HCT116 (cell line): ENCODE measurements at places on chromosomes 6 and 20. TPM values are rescaled to one million over a fixed set of nuclear protein-coding genes. Genes with fewer than 3 reads are reported as not detected.

DNA sequence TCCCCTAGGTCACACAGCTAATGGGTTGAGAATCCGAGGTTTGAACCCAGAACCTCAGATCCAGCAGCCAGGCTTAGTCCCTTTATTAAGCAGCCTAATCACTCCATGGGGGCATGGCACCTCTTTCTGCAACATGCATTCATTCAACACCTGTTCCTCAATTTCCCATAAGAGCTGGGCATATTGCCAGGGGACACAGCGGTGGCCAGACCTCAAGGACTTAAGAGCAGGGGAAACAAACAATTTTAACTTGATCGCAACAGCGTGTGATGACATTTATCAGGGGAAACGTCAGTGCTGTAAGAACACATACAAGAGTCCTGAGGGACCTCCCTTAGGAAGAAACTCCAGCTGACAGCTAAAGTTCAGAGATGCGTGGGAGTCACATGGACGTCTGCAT lies 267.4 kb upstream of the CDH4 start:
- H3K27ac ChIP-seq = no peak overlapping the region
- DNase-seq = no peak
- no peaks in the 10 kb centered on the region for H3K36me3 ChIP-seq
- H3K4me3 ChIP-seq = no peak overlapping the region
- no peaks in the 10 kb centered on the region for H3K27me3 ChIP-seq

DNA sequence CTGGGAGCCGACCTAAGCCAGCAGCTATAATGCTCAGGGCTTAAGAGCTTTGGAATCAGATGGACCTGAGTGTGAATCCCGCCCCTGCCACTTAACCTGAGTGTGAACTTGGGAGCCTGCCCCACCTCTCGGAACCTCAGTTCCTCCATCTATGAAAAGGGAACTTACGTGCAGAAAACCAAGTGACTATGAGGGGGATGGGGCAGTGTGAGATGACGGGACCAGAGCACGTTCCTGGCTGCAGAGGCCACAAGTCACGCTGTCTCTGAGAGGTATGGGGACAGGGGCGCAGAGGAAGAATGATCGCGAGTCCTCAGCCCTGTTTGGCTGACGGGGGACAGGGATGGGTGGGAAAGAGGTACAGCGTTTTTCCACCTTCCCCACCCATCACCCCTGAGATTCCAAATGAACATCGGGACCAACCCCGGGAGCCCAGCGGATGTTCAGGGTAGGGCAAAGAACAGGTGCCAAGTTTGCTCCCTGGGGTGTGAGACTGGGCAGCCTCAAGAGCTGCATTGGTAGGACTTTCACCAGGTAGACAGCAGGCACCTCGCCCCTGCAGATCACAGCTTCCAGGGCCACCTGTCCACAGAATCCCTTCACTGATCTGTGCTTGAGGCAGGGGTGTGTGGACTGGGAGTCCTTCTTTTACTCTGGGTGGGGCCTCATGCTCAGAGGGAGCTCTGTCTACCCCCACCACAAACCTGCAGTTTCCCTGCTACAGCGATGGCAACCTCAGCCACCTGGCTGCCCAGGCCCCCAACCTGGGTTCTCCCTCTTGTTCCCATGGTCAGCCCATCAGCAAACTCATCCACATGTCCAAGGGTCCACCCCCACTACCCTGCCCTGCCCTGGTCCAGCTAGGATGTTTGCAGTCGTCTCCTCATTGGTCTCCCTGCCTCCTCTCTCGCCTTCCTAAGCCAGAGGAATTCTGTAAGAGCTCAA lies 85.8 kb downstream of the CEBPB start:
- no peak overlapping the region for H3K27ac ChIP-seq
- H3K36me3 ChIP-seq = no peaks in the 10 kb centered on the region
- H3K4me1 ChIP-seq = peaks cover 10% of the 10 kb centered on the region
- H3K27me3 ChIP-seq = no peaks in the 10 kb centered on the region

DNA sequence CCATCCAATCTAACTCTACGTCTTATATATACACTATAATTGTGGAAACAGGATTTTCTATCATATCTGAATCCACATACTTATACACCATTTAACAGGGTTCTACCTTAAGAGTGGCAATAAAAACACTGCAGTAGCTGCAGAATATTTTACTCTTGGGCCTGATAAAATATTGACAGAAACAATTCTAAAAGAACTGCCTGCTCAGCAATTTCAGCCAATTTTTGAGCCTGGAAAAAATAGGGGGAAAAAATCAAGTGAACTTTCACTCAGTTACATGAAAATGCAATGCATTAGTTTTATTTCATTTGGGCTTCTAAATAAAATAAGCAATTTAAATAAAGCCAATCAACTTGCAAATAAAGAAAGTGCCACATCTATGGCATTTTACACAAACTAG lies 246.5 kb upstream of the RUNX2 start:
- no peaks in the 10 kb centered on the region for H3K27me3 ChIP-seq
- H3K27ac ChIP-seq = no peak overlapping the region
- H3K4me1 ChIP-seq = no peaks in the 10 kb centered on the region
- H3K36me3 ChIP-seq = no peaks in the 10 kb centered on the region
- DNase-seq = no peak

- H3K4me3 ChIP-seq = no peak overlapping the region
- DNase-seq = no peak
- no peaks in the 10 kb centered on the region for H3K27me3 ChIP-seq
- no peaks in the 10 kb centered on the region for H3K36me3 ChIP-seq
- H3K4me1 ChIP-seq = no peaks in the 10 kb centered on the region
Measured at GRCh38 chr6:49911252-49911651, 44.9 kb upstream of the CRISP1 start.

DNA sequence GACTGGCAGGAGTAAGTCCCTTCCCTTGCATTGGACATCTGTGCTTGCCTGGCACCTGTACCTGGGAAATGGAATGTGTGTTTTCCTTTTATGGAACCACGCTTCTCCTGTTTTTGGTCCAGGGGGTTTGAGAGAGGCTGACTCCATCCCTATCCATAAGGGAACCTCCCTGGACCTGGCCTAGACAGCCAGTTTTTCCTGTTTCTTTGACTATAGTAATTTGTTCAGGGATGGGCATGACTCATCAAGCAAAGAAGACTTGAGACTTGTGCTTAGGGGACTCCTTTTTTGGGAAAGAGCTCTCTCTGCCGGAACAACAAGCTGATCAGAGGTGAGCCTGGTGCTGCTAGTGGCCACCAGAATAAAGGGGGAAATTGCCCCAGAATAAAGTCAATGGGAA lies 393.8 kb downstream of the CDH26 start:
- no peak overlapping the region for H3K27ac ChIP-seq
- H3K4me3 ChIP-seq = no peak overlapping the region
- no peaks in the 10 kb centered on the region for H3K4me1 ChIP-seq
- no peaks in the 10 kb centered on the region for H3K36me3 ChIP-seq

GRCh38 chr20:3563548-3564177 lies 92.8 kb downstream of the ATRN start:
- no peaks in the 10 kb centered on the region for H3K4me1 ChIP-seq
- H3K4me3 ChIP-seq = no peak overlapping the region
- no peak overlapping the region for H3K27ac ChIP-seq
- DNase-seq = peak; percentile 41
- H3K36me3 ChIP-seq = 0 out of 2 replicates have a peak, but pooled peaks cover 2% of the 10 kb centered on the region

DNA sequence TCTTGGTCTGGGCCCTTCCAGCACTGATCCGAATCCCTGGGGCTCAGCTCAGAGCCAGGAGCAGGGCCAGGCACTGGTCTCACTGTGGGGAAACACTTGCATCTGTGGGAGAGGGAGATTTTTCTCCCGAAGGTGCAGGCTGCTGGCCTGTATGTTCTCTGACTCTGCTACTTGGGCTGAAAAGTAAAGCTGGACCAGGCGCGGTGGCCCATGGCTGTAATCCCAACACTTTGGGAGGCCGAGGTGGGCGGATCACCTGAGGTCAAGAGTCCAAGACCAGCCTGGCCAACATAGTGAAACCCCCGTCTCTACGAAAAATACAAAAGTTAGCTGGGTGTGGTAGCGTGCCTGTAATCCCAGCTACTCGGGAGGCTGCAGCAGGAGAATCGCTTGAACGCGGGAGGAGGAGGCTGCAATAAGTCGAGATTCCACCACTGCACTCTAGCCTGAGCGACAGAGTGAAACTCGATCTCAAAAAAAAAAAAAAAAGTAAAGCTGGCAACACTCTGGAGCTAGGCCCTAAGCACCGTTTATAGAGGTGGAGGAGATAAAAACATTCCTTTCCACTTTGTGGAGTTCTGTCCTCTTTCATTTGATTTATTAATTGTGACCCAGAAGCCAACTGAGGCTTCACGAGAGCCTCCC lies 41.7 kb downstream of the JPH2 start:
- no peak overlapping the region for H3K4me3 ChIP-seq
- H3K27me3 ChIP-seq = no peaks in the 10 kb centered on the region
- H3K27ac ChIP-seq = no peak overlapping the region
- DNase-seq = no peak

GRCh38 chr20:60768216-60768615 lies 483.8 kb upstream of the CDH4 start:
- no peak overlapping the region for H3K27ac ChIP-seq
- no peak for DNase-seq
- no peaks in the 10 kb centered on the region for H3K36me3 ChIP-seq
- H3K27me3 ChIP-seq = no peaks in the 10 kb centered on the region
- no peak overlapping the region for H3K4me3 ChIP-seq
- no peaks in the 10 kb centered on the region for H3K4me1 ChIP-seq

- no peaks in the 10 kb centered on the region for H3K4me1 ChIP-seq
- no peak for DNase-seq
- H3K4me3 ChIP-seq = no peak overlapping the region
- H3K36me3 ChIP-seq = no peaks in the 10 kb centered on the region
- H3K27ac ChIP-seq = no peak overlapping the region
- no peaks in the 10 kb centered on the region for H3K27me3 ChIP-seq
Measured at GRCh38 chr6:168417679-168418557, 23.1 kb upstream of the SMOC2 start.

Gene CGA
- not detected for total RNA-seq

Gene PI3
- total RNA-seq = not detected

Gene MOCS1
- 9.3 TPM for total RNA-seq
